ENCODE measurements at places on chromosomes 1 and 21.

- peak; percentile 51 for DNase-seq
Observed at GRCh38 chr1:11571906-11572616, 82.2 kb downstream of the FBXO2 start.

- DNase-seq: no peak
Observed at GRCh38 chr1:201456499-201457309, 12.3 kb downstream of the PHLDA3 start.

DNA sequence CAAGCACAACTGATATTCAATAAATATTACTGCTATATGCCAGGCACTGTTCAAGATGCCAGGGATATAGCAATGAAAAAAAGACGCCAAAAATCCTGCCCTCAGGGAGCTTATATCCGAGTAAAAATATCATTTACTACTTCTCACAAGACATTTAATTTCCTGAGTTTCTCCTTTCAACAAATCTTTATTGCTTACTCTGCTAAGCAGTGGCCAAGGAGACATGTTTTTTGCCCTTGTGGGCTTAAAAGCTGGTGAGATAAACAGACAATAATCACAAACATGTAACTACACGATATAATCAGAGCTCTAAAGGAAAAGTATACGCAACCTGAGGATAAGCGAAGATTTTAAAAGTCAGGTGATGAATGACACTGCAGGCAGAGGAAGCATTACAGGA is 19.5 kb downstream of the TGFBR3 start:
- DNase-seq: no peak

DNA sequence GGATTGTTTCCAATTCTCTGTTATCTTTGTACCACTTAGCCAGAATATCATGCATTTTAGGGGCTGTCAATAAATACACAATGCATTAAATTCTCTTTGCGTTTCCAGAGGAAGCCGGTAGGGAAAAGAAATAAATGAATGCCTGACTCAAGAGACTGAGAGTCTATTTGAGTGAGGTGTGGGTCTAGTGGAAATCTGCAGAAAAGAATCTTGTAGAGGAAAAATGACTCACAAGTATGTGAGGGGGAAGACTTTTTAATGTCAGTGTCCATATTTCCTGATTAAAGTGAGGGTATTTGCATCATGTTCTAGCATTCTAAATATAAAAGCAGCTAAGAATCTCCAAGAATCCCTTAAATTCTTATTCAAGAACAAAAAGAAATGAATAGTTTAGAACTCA is 271.1 kb downstream of the PTPRC start:
- DNase-seq: no peak

DNA sequence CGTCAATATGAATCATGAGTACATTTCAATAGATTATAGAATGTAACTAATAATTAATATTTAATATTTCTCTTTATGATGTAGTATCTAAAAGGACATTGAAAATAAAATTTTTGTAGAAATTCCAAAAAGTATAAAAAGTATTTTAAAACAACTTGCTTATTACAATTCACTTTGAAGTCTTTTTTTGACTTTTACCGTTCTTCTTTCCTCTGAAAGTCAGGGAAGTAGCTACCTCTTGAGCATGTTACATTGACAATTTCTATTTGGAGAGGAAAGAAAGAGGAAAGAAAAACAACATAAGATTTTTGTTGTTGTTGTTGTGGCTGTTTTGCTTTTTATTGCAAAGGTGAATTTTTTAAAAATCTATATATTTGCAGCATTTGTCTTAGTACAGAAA is 1.3 kb downstream of the PTPRC start:
- no peak for DNase-seq

GRCh38 chr21:21231913-21232312 is 233.7 kb downstream of the NCAM2 start:
- DNase-seq: no peak

GRCh38 chr1:197017558-197018146 is 40.3 kb downstream of the CFHR5 start:
- no peak for DNase-seq

GRCh38 chr1:242245255-242245654 is 246.4 kb upstream of the MAP1LC3C start:
- no peak for DNase-seq

DNA sequence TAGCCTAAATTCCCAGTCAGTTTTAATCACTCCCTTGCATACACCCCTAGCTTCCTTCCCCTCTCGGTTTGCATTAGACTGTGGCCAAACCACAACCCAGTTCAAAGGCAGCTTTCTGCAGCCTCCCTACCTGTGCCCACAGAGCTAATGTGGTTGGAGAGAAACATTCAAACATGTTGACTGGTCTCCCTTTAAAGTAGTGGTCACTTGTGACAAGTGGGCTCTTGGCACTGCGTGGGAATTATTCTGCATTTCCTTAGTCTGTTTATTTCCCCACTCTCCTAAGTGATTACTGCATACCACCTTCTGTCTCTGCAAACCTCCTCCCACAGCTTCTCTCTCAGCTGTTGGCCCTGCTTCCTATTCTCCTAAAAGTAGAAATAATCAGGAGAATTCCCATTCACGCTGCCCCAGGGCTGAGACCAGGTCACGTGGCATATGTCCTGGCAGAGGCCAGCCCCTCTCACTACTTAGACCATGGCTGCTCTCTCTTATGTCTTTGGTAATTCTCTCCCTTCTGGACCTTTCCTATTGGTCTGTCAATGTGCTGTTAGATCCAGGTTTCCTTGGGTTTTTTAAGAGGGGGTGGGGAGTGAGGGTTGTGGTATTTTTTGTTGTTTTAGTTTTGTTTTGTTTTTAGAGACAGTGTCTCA is 38.4 kb upstream of the CD101 start:
- no peak for DNase-seq
